CD4-positive, alpha-beta memory T cell (primary cell): ENCODE measurements at places on chromosomes 12 and 14. TPM values are rescaled to one million over a fixed set of nuclear protein-coding genes. Genes with fewer than 3 reads are reported as not detected.

DNA sequence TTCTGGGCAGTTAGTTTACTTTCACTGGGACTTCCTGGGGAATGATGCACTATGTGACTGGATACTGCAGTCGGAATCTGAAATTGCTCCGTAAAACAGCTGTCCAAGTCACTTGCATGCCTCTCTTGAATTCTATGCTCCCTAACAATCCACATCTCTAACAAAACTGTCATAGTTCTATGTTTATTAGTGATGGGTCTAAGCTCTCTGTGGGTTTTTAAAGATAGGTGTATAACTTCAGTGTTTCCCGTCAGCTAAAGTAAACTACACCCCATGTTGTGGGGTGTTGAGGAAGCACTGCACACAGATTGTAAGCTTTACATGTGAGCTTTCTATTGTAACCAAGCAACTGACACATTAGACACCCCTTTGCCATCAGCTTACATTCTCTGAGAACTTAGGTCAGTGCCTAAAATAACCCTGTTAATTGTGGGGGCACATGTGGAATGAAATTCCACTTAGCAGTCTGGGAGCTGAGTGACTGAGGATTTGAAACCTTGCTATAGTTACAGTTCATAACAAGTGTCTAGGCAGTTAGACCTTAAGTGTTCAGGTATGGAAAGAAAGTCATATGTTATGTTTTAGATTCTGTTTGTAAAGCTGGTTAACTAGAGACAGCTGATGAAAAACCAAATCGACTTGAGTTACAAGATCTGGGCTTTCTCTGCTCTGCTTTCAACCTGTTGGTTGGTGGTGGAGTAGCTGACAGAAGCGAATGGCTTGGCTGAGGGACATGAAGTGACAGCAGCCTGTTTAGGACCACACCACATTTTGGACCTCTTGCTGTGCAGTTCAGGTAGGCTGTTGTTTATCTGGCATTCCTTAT lies 165.7 kb downstream of the AKAP6 start:
- no peak for DNase-seq
- H3K36me3 ChIP-seq = no peaks in the 10 kb centered on the region
- no peak overlapping the region for H3K4me3 ChIP-seq
- no peaks in the 10 kb centered on the region for H3K27me3 ChIP-seq
- no peak overlapping the region for H3K27ac ChIP-seq

DNA sequence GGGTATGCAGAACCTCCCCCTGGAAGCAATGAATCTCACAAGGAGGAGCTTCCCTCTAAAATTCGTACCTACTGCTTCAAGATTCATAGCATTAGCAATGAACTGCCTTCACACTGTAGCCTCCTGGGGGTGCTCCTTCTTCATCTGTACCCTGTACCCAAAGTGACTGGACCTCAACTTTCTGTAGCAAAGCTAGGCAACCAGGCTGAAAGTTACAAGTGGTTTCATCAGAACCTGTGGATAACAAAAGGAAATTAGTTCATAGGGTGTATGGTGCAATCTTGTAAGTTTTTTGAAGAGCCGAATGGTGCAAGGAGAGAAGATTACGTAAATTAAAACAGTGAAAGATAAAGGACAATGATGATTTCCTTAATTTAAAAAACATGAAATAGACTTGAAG lies 1541.7 kb upstream of the FLRT2 start:
- no peak overlapping the region for H3K4me3 ChIP-seq
- H3K4me1 ChIP-seq = no peaks in the 10 kb centered on the region
- no peak overlapping the region for H3K27ac ChIP-seq
- no peaks in the 10 kb centered on the region for H3K27me3 ChIP-seq

- DNase-seq = no peak
- H3K36me3 ChIP-seq = no peaks in the 10 kb centered on the region
- H3K4me1 ChIP-seq = no peaks in the 10 kb centered on the region
- H3K4me3 ChIP-seq = no peak overlapping the region
These were observed 16.9 kb upstream of the STON2 start for GRCh38 chr14:81416981-81417380.

DNA sequence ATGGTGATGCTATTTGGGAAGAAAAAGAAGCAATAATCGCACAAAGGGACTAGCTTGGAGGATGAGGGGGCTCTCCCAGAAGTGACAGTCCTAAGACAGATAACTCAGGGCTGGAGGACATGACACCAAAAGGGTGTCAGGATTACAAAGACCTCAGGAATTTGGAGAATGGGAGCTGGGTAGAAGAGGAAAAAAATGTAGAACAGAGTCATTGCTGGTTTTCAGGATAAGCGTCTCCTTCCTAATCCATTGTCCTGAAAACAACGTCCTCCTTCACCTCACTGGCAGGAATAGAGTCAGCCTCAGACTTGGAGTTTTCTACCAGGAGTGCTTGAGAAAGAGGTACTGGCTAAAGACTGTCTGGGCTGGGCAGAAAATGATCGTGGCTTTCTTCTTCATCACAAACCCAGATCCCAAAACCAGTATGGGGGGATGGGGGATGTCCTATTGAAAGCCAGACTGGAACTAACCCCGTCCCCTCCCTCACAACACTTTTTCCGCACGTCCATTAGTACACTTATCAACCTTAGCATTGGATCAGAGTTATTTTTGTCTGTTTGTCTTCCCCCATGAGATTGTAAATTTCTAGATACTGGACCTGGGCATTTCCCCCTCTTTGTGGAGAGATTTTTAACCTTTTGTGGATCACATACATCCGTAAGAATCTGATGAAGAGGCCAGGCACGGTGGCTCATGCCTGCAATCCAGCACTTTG lies 14.3 kb downstream of the B4GALNT3 start:
- H3K27ac ChIP-seq = no peak overlapping the region
- DNase-seq = no peak
- H3K4me1 ChIP-seq = no peaks in the 10 kb centered on the region
- no peak overlapping the region for H3K4me3 ChIP-seq
- no peaks in the 10 kb centered on the region for H3K27me3 ChIP-seq
- no peaks in the 10 kb centered on the region for H3K36me3 ChIP-seq

GRCh38 chr12:102008615-102009126 lies 53.1 kb downstream of the WASHC3 start:
- H3K27me3 ChIP-seq = no peaks in the 10 kb centered on the region
- no peak overlapping the region for H3K27ac ChIP-seq
- no peak overlapping the region for H3K4me3 ChIP-seq
- H3K36me3 ChIP-seq = no peaks in the 10 kb centered on the region
- H3K4me1 ChIP-seq = no peaks in the 10 kb centered on the region
- no peak for DNase-seq

- no peak overlapping the region for H3K4me3 ChIP-seq
- no peaks in the 10 kb centered on the region for H3K36me3 ChIP-seq
- no peaks in the 10 kb centered on the region for H3K4me1 ChIP-seq
- no peak for DNase-seq
- H3K27ac ChIP-seq = no peak overlapping the region
These were observed 235.8 kb downstream of the NEDD1 start for GRCh38 chr12:97142737-97143410.

SDR9C7 gene
- total RNA-seq = not detected

STAB2 gene
- not detected for total RNA-seq

CLEC9A gene
- not detected for total RNA-seq

DNA sequence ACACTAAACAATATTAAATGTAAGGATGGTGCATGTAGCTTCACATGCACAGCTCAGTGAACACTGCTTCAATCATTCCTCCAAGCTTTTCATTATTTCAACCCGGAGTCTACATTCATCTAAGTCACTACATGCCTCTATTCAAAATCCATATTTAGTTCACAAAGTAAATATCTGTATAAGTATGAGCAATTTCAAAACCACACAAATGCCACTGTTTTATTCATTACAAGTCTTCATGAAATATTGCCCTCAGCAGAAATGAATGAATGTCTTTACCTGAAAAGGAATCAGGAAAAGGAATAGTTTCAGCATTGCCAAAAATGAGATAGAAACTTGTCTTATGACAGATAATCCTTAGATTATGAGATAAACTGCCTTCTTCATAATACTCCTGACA lies 149.4 kb downstream of the SLC38A4 start:
- no peak for DNase-seq
- H3K36me3 ChIP-seq = no peaks in the 10 kb centered on the region
- H3K4me1 ChIP-seq = no peaks in the 10 kb centered on the region
- no peak overlapping the region for H3K27ac ChIP-seq
- H3K4me3 ChIP-seq = no peak overlapping the region
- no peaks in the 10 kb centered on the region for H3K27me3 ChIP-seq

GRCh38 chr14:29037411-29037810 lies 270.8 kb downstream of the FOXG1 start:
- no peak overlapping the region for H3K27ac ChIP-seq
- no peaks in the 10 kb centered on the region for H3K27me3 ChIP-seq
- no peak overlapping the region for H3K4me3 ChIP-seq
- no peaks in the 10 kb centered on the region for H3K4me1 ChIP-seq
- DNase-seq = no peak

DNA sequence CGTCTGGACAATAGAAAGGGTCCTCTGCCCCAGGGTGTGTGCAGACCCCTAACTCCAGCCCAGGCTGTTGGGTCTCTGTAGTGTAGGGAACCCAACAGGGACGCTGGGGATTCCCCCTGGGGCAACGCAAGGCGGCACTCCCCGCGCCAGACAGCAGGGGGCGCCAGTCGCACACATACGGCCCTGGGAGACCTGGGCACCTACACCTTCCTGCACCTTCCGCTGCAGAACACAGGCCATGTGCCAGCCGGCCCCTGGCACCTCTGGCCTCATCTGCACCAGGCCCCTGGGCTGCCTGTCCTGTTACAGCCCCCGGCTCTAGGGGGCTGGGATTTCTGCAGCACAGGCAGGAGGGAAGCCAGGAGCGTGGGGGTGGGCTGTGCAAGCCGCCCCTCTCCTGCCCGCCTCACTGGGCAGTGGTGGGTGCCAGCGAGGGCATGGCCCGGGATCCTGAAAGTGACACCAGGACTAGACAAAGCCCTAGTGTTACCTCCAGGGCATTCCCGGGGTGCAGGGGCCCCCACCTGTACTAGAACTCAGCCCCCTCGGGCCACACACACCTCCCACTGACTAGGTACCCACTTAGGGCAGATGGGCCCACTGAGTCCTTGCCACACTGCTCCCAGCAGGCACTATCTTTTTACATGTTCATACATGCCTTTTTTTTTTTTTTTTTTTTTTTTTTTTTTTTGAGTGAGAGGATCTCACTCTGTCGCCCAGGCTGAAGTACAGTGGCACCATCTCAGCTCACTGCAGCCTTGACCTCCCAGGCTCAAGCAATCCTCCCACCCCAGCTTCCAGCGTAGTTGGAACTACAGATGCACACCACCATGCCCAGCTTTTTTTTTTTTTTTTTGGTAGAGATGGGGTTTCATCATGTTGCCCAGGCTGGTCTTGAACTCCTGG lies 37.5 kb downstream of the CCNK start:
- peak; percentile 78 for DNase-seq
- H3K4me3 ChIP-seq = no peak overlapping the region
- H3K36me3 ChIP-seq = no peaks in the 10 kb centered on the region
- no peak overlapping the region for H3K27ac ChIP-seq
- H3K4me1 ChIP-seq = no peaks in the 10 kb centered on the region

- no peaks in the 10 kb centered on the region for H3K4me1 ChIP-seq
- no peaks in the 10 kb centered on the region for H3K27me3 ChIP-seq
- no peak overlapping the region for H3K27ac ChIP-seq
- no peak overlapping the region for H3K4me3 ChIP-seq
These were observed 2.0 kb downstream of the RMST start for GRCh38 chr12:97464385-97465321.

DNA sequence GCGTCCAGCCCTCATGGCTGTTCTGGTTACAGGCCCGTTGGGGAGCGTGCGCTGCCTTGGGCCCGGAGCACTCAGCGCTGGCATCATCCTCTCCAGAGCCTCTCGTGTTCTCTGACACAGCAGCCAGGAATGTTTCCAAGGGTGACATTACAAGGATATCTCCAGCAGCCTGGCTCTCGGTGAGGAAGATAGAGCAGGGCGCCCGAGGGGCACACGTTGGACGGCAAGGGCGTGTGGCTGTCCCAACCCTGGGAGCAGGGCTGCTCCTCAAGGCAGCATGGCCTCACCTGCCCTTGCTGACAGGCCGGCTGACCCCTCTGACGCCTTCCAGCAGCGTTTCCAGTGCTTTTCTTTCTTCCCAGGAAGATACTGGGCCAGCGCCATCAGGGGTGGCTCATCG lies 14.4 kb downstream of the LRCOL1 start:
- H3K36me3 ChIP-seq = no peaks in the 10 kb centered on the region
- peaks cover 11% of the 10 kb centered on the region for H3K4me1 ChIP-seq
- no peak overlapping the region for H3K27ac ChIP-seq

GRCh38 chr12:112947761-112948160 lies 9.5 kb downstream of the OAS3 start:
- no peak for DNase-seq
- H3K4me3 ChIP-seq = no peak overlapping the region
- peaks cover 48% of the 10 kb centered on the region for H3K36me3 ChIP-seq
- H3K27me3 ChIP-seq = no peaks in the 10 kb centered on the region
- no peaks in the 10 kb centered on the region for H3K4me1 ChIP-seq

TECPR2 gene
- total RNA-seq = 9.9 TPM

EXD2 gene
- total RNA-seq = 15.7 TPM

DNA sequence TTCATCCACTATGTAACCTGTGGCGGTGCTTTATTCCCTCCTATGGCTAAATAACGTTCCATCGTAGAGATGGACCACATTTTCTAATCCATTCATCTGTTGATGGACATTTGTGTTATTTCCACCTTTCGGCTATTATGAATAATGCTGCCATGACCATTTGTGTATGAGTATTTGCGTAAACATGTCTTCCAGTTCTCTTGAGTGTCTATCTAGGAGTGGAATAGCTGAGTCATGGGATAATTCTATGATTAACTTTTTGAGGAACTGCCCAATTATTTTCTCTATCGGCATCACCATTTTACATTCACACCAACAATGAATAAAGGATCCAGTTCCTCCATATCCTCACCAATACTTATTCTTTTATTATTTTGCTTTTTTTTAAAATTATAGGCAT lies 261.9 kb upstream of the SFSWAP start:
- H3K36me3 ChIP-seq = no peaks in the 10 kb centered on the region
- no peak for DNase-seq
- no peak overlapping the region for H3K4me3 ChIP-seq
- H3K27ac ChIP-seq = no peak overlapping the region

DNA sequence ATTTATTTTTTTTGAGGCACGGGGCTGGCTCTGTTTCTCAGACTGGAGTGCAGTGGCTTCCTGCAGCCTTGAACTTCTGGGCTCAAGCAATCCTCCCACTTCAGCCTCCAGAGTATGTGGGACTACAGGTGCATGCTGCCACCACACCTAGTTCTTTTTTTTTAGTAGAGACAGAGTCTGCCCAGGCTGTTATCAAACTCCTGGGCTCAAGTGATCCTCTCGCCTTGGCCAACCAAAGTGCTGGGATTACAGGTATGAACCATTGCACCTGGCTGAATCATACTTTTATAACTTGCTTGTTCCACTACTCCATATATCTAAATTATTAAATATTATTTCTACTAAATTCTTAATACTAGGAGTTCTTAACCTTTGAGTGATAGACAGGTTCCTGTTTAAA lies 111.6 kb downstream of the BTG1 start:
- H3K4me1 ChIP-seq = peaks cover 99% of the 10 kb centered on the region
- DNase-seq = no peak
- no peaks in the 10 kb centered on the region for H3K36me3 ChIP-seq
- H3K4me3 ChIP-seq = no peak overlapping the region
- H3K27ac ChIP-seq = peak overlapping the region; percentile 65
